ENCODE measurements at places on chromosomes 16 and 17.

GRCh38 chr16:62135911-62136310 lies 99.7 kb upstream of the CDH8 start:
- no peak for DNase-seq

DNA sequence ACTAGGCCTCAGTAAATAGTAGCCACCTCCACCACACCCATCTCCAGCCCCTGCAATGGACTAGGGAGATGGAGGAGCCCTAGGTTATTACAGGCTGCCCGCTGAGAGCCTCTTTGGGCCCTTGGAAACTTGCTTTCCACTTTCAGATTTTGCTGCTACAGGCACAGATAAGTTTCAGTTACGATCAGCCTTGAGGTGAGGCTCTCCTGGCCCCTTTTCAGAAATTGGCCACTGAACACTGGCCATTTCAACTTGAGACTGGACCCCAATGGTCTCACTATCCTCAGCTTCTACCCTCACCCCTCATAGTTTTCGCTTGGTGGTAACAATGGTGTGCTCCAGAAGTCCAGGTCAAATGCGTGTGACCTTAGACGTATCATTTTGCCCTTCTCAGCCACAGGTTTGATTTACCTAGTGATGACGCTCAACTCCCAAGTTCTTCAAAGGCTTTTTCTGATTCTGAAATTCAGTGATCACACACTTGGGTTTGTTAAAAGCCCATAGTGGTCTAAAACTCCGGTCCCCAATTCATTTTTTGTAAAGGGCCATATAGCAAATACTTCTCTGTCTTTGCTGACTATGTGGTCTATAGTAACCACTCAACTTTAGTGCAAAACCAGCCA lies 1.0 kb downstream of the PMM2 start:
- DNase-seq = no peak

DNA sequence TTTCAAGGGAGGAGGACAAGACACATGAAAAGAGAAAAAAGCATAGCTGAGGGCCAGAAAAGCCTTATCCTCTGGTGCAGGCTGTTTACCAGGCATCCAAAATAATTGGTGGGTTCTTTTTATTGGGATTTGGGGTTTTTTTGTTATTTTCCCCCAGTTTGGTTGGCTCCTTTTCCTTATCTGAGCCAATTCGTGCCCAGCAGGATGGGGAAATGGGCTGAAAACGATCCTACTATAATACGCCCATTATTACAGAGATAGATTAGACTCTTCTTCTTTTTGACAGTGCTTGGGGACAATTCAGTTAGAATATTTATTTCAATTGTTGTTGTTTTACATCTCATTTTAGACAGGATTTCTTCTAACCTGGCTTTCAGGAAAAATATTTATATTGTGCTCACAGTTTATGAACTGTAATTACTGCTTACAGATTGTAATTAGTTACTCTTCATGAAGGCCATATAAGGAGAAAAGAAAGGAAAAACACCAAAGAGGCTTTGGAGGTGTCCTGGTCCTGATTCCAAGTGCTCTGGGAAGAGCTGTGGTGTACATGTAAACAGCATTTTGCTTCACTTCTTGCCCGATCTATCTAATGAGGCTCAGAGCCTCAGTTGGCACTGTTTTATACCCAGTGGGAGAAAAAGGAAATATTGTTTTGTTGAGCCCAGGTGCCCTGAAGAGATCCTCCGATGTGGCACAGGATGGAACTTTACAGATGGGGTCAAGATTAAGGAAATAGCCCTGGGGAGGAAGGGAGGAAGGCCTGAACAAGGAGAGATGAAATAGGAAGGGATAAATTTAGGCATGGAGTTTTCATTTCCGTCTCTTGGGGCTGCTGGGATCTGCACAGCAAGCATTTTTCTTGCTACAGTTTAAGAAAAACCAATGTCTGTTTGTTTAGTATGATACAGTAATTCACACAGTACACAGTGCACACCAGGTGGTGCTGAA lies 611 bp upstream of the ANKRD40 start:
- DNase-seq = no peak

DNA sequence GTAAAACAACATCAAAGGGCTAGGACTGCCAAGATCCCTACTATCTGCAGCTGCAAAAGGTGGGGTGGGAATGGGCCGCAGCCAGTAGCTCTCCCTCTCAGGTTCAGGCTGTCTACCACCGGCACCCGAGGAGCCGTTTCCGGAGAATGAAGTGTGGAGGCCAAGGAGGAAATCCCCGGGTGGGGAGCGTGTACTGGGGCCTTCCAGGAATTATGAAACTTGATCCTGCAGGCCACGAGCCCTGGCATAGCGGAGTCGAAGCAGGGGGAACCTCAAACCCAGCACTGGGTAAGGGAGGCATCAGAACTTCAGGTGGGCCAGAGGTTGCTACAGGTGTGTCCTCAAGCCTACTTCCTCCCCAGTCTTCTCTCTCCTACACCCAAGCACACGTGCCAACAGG lies 5.1 kb downstream of the INPP5K start:
- no peak for DNase-seq

- peak; percentile 62 for DNase-seq
Measured at GRCh38 chr17:67469208-67469980, 92.3 kb downstream of the PITPNC1 start.

DNA sequence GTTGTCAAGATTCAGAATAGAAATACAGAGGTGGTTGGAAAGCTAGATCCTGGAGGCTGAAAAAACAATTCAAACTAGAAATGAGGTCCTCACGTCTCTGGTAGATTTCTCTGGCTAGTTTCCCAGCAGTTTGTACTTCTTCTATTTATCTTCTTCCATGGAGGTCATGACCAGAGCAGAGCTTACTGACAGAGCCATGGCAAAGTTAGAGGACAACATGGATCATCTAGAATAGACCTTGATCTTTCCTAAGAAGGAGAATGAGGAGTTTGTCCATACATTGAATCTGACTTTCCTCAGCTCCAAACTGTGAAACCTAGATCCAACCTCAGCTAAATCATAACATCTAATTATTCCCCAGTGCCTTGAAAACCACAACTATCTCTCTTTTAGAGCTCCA lies 900.8 kb upstream of the GOT2 start:
- no peak for DNase-seq
